CD4-positive, alpha-beta T cell treated with Interleukin-17A for 1 hour (primary cell): ENCODE measurements at places on chromosomes 11 and 22.

- DNase-seq, result no peak
These were observed 40.6 kb upstream of the DEUP1 start for GRCh38 chr11:93289782-93290463.

GRCh38 chr22:18120857-18121256 lies 10.2 kb downstream of the TUBA8 start:
- DNase-seq, result no peak

GRCh38 chr22:42269432-42270175 lies 849 bp downstream of the TCF20 start:
- DNase-seq, result peak; percentile 72

GRCh38 chr11:113234888-113235287 lies 79.5 kb upstream of the TTC12 start:
- DNase-seq, result no peak

GRCh38 chr22:41939981-41940831 lies 6.7 kb downstream of the CENPM start:
- DNase-seq, result peak; percentile 99

- DNase-seq, result peak; percentile 47
These were observed 34.3 kb downstream of the RCOR2 start for GRCh38 chr11:63882555-63883242.

GRCh38 chr11:77598195-77598594 lies 8.4 kb downstream of the AQP11 start:
- DNase-seq, result no peak

DNA sequence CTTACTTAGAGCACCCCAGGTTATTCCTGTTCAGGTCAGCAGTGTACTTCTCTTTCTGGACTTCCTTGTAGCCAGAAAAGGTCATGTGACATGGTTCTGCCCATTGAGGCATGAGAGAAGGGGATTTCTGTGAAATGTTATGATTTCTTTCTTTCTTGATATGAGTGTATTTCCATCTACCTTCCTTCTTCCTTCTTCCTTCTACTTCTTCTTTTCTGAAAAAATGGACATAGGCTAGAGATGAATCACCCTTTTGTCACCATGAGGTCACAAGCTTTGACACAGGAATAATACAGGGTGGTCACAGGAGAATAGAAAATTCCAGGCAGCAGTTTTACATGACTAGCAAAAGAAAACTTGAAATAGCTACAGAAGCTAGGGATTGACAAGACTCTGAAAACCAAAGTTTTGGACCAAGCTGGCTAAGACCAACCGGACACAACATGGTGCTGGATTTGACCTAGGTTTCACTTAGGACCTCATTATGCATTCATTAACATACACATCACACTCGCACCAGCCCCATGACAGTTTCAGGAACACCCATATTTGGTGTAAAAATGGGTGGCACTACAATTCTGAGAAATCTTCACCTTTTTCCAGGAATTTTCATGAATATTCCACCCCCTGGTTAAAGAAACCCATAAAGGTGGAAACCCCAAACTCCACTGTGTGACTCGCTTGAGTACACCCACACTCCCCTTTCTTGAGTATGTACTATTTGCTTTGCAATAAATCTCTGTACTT lies 21.2 kb upstream of the MAP6 start:
- DNase-seq, result no peak

DNA sequence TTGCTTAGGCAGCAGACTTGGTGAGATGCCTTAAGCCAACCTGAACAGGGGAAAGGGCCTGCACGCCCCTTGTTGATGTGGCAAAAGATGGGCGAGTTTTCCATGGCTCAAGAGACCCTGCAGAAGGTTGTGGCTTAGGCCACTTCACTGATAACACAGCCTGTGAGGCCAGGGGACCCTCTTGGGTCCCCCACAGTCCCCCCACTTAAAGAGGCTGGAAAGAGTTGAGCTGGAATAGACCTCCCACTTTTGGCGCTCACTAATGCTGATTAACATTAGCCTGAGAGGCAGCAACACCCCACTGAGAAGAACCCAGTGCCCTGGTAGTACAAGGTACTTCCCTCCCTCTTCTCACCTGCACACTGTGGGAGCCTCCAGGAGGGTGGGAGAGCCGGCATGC lies 107.5 kb downstream of the TRIM29 start:
- no peak for DNase-seq

- no peak for DNase-seq
These were observed 31.7 kb upstream of the SHISAL1 start for GRCh38 chr22:44344407-44344806.

GRCh38 chr11:77115181-77115611 lies 12.6 kb downstream of the OMP start:
- no peak for DNase-seq

- DNase-seq, result no peak
These were observed 5.1 kb downstream of the JAML start for GRCh38 chr11:118219732-118220131.

GRCh38 chr22:40241200-40241763 lies 63.6 kb downstream of the TNRC6B start:
- DNase-seq, result peak; percentile 61

DNA sequence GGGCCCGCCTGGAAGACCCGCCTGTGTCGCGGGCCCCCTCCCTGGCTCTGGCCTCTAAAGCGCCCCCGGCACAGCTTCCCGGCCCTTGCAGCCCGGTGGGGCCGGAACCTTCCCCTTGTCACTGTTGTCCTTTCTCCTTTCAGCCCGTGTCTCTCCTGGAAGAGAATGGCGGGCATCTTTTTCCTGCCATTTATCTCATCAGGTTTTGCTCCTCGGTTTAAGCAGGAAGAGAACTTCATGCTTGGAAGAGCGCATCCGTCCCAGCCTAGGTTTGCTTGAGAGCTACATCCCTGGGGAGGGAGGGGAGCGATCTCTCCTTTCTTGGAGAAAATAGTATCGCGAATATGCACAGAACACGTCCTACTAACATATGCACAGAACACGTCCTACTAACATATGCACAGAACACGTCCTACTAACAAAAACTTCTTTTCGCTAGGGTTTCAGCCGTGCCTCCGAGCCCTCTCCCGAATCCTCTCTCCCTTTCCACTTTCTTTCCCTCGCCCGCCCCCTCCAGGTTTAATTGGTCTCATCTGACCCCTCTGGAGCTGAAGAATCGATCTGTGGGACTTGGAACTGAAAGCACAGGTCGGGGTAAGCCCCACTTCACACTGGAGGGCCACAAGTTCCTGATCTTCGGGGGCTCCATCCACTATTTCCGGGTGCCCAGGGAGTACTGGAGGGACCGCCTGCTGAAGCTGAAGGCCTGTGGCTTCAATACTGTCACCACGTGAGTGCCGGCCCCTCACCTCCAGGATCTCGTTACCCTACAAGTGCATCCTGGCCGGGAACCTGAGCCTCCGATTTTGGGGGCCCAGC lies 1.2 kb downstream of the GLB1L3 start:
- DNase-seq, result no peak

- DNase-seq, result no peak
These were observed 4.8 kb upstream of the C11orf97 start for GRCh38 chr11:94507485-94507884.

DNA sequence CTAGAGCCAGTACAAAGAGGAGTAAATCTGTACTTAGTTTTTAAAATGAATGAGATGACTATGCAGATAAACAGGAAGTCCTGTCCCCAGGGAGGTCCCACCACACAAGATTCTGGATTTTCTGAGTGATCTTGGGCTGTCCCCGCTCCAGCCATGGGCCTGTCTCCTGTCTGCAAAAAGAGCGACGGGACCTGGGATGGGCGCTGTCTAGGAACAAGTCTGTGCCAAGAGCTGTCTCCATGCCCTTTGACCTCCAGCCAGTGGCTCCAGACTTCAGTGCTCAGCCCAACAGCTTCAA lies 6.0 kb downstream of the CSNK1E start:
- DNase-seq, result no peak

DNA sequence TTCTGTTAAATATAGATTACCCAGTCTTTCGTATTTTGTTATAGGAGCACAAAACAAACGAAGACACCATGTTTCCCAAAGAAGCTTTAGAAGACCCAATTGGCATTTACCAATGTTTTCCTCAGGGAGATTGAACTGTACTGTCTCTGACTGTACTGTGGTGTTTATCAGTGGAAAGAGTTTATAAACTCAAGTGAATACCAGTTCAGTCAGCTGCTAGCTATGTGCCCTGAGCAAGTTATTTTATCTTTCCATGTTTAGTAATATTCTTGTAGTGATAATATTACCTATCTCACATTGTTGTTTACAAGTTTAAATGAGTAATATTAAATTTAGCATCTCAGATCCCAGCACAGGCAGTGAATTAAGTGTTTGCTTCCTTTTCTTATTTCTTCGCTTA lies 773.2 kb downstream of the KCNA4 start:
- no peak for DNase-seq

DNA sequence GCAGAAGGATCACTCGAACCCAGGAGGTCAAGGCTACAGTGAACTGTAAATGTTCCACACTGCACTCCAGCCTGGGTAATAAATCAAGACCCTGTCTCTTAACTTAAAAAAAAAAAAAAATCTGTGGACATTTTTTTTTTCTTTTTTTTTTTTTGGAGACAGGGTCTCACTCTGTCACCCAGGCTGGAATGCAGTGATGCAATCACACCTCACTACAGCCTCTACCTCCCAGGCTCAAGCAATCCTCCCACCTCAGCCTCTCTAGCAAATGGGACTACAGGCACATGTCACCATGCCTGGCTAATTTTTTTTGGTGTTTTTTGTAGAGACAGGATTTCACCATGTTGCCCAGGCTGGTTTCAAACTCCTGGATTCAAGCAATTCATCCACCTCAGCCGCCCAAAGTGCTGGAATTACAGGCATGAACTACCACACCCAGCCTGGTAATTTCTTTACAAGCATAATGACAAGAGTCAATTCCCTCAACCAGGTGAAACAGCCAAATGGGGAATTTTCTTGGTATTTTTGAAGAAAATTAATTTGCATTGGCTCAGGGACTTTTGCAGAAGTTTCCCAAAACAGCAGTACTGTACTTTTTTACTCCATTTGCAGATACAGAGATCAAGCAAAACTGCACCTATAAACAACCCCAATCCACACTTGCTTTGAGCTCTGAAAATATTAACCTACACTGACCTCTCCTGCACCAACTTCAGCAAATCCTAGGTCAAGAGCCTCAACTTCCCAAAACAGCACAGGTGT lies 44.0 kb downstream of the MRTFA start:
- DNase-seq, result no peak

DNA sequence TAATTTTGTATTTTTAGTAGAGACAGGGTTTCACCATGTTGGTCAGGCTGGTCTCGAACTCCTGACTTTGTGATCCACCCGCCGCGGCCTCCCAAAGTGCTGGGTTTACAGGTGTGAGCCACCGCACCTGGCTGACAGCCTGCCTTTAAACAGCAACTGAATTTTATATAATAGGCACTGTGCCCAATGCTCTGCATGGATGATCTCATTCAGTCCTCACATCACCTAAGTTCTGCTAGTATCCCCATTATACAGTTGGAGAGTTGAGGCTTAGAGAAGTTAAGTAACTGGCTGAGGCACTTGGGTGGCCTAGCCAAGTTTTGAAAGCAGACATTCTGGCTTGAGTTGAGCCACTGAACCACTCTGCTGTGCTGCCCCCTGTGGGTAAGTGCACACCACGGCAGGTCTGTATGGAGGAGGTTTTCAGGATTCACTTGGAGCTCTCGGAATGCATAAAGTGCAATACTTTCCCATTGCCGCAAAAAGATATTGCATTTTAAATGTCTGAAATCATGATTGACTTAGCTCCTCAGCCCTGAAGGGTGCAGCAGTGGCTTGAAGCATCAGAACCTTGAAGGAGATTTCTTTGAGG lies 112.4 kb downstream of the LDLRAD3 start:
- no peak for DNase-seq

DNA sequence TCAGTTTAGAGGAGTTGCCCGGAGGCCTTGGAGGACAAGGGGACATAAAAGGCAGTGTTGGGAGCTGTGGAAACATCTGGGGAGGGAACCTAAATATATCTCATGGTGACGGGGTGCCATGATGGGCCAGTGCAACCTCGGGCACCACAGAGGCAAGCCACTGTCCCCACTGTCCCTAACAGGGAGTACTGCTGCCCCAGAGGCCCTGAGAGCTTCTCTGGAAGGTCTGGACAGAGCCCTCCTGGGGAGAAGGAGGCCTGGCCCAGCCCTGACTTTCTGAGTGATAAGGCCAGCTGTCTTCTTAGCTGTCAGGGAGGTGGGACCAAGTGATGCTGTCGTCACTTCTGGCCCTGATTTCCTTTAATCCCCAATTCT lies 5.5 kb upstream of the P2RY6 start:
- no peak for DNase-seq

DNA sequence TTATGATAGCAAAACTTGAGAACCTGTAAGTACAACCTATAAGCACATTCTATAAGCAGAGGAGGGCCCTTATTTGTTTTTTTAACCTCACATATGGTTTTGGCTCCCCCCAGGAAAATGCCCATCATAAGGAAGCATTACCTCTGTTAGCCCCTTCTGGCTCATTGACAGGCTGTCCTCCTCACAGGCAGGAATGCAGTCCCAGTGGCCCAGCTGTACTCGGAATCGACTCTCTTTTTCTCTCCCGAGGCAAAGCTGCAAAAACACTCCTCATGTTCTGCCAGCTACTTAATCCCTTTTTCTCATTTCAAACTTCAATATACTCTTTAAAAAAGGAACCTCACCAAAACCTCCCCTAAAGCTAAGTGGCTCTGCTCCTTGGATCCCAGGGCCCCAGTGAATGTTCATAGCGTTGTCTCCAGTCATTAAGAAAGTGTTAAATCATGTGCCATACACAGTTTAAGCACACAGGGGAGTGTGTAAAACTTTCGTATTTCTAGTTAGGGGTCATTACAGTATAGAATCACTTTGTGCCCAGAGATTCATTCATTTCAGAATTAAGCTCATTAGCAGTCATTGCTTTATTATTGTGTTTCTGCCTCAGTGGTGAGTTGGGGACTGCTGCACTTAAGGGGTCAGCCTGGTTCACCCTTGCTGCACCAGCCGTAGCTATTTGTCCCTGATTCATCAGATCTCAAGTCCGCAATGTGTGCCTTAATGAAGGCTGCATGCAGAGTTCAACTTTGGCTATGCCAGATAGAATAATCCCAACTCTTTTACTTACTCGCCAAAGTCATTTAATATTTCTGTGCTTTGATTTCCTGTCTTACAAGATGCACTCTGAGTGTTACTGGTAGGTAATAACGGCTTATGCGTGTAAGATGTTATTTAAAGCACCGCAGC lies 57.6 kb downstream of the JRKL start:
- no peak for DNase-seq

DNA sequence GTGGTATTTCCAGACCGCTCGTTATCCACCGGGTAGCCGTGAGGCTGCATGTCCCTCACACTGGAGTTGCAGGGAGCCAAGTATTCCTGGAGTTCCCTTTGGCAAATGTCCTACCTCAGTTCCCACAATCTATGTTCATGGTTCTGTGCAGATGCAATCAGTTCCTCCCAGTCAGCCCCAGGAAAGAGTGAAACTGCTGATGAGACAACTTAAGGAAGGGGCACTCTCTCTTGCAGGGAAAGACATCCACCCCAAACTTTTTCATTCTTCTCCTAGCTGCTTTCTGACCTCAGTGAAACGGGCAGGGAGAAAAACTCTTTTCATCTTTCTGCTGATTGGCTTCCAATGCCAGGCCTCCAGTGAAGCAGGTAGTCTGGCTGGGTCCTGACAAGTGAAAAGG lies 205.1 kb upstream of the TMEM45B start:
- no peak for DNase-seq

DNA sequence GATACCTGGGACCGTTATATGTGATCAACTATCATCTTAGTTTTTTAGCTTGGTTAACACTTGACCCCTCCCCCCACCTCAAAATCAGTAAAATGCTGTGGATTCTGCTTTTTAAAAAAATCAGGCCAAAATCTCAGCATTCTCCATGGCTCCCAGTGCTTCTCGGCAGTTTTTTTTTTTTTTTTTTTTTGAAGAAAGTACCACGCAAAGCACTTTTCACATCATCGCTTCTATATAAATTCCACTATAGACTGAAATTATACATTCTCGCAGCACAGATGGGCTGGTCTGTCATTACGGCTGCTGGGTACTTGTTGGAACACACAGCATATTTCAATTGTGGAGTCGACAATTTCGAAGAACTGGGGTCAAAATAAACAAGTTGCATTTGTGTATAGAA lies 67.7 kb upstream of the PPARA start:
- DNase-seq, result no peak
